ENCODE measurements at places on chromosomes 4 and X. TPM values are rescaled to one million over a fixed set of nuclear protein-coding genes. Genes with fewer than 3 reads are reported as not detected.

- DNase-seq, result no peak
Measured at GRCh38 chr4:149211876-149212275, 603.8 kb downstream of the IQCM start.

- no peak for DNase-seq
Measured at GRCh38 chr4:120857312-120857711, 65.2 kb downstream of the PRDM5 start.

- no peak for DNase-seq
Measured at GRCh38 chrX:154597221-154597620, 12.3 kb downstream of the CTAG1A start.

GRCh38 chrX:11267425-11267824 lies 25.8 kb upstream of the AMELX start:
- no peak for DNase-seq

- no peak for DNase-seq
Measured at GRCh38 chr4:13990596-13991589, 363.4 kb upstream of the BOD1L1 start.

EMCN gene
- not detected for total RNA-seq

- no peak for DNase-seq
Measured at GRCh38 chr4:81096566-81096965, 66.1 kb downstream of the BMP3 start.

DNA sequence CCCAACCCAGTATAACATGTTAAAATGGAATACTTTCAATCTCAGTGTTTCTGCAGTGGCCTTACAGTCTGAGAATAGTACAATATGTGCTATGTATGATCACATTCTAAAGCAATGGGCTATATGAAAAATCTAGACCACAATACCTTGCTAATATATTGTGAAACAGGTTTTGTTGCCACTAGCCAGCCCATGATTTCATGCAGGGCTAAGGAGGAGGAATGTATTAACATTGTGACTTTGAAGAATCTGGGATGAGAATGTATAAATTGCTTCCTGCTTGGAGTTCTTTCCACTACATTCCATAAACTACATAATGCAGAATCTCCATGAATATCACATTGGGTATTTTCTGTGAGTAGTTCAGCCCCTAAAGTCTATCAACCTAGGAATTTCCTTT lies 935.4 kb upstream of the GRIA3 start:
- no peak for DNase-seq

FAM133A gene
- total RNA-seq, result not detected

- DNase-seq, result no peak
Measured at GRCh38 chrX:137549851-137550664, 15.9 kb upstream of the ZIC3 start.

- no peak for DNase-seq
Measured at GRCh38 chrX:71579136-71579989, 1.1 kb downstream of the GCNA start.

ADH1C gene
- not detected for total RNA-seq

DNA sequence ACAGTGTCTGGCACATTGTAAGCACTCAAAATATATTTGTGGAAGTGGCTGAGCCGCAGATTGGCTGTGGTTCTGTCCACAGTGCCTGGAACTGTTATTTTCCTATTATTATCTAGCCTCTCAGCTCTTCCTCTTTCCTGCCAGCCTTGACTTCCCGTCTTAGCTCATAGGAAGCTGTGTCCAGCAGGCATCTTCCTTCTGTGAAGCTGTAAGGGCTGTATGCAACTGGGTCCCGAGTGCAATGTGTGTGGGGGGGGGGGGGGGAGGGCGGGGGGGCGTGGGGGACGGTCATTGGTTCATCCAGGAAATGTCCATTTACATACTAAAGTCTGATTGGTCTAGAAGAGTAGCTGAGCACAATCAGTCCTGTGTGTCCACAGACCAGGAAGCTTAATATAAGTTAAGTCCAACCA lies 210.7 kb downstream of the PDGFRA start:
- peak; percentile 2 for DNase-seq

DNA sequence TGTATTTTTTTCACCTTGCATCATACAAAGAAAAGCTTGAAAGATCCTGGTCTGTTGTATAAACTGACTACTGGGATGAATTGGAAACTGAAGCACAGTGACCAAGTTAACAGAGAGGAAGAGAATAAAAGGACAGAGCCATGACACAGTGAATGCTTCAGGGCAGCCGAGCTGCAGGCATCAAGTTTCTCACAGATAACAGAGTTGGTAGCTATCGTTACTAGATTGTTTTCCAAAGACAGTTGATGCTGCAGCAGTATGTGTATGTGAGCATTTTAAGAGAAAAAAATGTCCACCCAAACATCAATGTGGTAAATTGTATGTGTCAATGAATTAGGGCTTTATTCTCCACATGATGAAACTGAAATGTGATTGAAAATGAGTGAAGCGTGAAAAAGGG lies 1032.7 kb downstream of the ADGRL3 start:
- DNase-seq, result no peak

- no peak for DNase-seq
Measured at GRCh38 chr4:98341309-98341708, 80.1 kb downstream of the RAP1GDS1 start.

SPANXN5 gene
- not detected for total RNA-seq

DNA sequence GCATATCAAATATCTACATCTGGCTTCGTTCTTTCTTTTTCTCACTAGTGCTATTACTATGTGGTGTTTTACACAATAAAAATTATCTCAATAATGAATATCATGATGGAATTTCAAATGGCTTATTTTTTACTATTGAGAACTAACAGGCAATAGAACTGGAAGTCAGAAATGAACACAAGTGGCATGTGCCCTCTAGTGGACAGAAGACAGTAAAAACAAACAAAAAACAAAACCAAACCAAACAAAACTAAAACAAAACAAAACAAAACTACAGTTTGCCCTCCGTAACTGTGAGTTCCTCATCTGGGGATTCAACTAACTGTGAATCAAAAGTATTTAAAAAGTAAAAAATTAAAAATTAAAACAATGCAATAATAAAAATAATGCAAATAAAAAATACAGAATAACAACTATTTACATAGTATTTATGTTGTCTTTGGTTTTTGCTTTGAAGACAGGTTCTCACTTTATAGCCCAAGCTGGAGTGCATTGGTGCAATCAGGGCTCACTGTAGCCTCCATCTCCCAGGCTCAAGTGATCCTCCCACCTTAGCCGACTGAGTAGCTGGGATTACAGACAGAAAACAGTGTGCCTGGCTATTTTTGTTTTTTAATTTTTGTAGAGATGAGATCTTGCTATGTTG lies 195.6 kb upstream of the TACR3 start:
- DNase-seq, result no peak

TLR3 gene
- 0.10 TPM for total RNA-seq

SSX2B gene
- total RNA-seq, result not detected

F11 gene
- not detected for total RNA-seq

FMR1NB gene
- not detected for total RNA-seq

DNA sequence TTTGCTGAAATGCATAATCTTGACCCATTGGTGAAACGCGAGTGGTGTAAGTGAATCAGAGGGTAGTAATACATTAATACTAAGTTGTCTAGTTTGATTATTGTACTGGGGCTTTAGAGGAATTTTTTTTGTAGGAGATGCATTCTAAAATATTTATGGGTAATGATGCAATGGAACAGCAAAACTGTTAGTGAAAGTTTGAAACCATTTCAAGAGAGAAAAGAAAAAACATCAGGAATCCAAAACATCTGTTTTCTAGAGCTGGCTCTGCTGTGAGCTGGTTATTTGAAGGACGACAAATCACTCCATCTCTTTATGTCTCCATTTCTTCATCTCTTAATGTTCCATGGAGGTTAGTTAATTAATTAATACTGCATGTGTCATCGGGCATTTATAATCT lies 351.9 kb upstream of the FAT1 start:
- no peak for DNase-seq

GRCh38 chr4:182937268-182938204 lies 20.4 kb upstream of the DCTD start:
- no peak for DNase-seq

- no peak for DNase-seq
Measured at GRCh38 chrX:150607201-150607600, 38.8 kb downstream of the MTM1 start.

PPP2R2C gene
- not detected for total RNA-seq

DNA sequence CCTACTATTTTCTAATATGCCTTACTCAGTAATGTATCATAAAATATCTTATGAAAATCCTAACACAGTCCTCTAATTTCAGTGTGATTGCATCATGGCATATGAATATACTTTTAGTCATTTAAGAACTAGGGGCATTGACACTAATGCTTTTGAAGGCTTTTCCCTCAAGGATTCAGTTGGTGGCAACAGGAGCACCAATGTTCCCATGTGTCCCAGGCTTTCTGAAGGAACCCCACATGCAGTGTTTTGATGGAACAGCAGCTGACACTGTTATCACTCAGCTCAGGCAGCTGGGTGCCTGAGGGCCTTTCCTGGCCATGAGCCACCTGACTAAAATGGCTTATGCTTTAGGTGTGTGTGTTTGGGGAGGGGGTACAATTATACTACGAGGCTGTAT lies 348.3 kb downstream of the ARHGAP24 start:
- no peak for DNase-seq

GRCh38 chr4:90317785-90318184 lies 190.6 kb downstream of the CCSER1 start:
- DNase-seq, result no peak

ZIC3 gene
- not detected for total RNA-seq

- DNase-seq, result no peak
Measured at GRCh38 chrX:69144838-69145680, 20.2 kb downstream of the PJA1 start.

DOK7 gene
- 24.1 TPM for total RNA-seq

GSX2 gene
- total RNA-seq, result 0.58 TPM

UGT2B7 gene
- total RNA-seq, result not detected

PAGE1 gene
- total RNA-seq, result not detected

- no peak for DNase-seq
Measured at GRCh38 chr4:77615153-77615552, 9.5 kb downstream of the CXCL13 start.

DNA sequence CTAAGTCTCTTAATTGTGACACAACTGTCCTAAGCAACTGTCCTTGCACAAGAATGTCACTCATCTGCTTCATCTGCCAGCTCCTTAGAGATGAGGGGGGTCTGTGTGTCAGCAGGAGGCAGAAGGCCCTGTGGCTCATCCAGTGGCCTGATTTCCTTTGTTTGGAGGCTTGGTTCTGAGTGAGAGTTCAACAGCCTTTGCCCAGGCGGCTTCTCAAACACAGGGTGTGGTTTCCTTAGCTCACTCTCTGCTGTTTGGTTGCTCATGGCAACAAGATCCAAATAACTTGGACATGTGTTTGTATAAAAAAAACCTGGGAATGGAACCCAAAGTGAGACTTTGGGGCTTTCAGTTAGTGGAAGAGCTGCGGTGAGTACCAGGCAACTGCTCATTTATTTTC lies 46.6 kb downstream of the MAP7D3 start:
- peak; percentile 8 for DNase-seq

DNA sequence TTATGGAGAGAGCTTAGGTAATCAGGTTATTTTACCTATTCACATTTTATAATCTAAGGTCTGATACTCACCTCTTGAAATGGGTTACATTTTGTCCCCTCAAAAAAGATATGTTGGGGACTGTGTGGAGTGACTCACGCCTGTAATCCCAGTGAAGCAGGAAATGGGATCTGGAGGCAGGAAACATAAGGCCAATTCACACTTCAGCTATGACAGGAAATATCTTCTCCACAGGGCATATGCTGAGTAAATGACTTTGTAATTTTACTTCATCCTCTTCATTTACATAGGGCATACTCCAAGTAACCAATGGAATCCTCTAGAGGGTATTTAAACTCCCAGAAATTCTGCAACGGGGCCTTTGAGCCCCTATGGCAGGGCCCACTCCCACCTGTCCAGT lies 54.8 kb upstream of the ZMAT1 start:
- no peak for DNase-seq

DNA sequence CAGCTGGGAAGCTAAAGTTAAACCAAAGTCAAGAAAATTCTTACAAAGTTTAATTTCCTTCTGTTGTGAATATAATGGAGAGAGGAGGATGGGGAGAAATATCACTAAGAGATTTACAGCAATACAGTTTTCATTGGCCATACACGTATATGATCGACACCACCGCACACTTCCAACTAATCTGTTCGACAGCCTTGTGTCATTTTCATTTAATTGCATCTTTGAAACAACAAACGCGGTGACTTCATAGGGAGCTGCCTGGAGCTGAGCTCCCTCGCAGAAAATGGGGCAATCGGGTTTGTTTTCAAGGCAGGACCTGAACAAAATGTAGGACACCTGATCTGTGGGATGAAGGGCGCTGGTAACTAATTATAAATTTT lies 1.3 kb downstream of the PTPN13 start:
- no peak for DNase-seq

DUSP21 gene
- total RNA-seq, result not detected

DNA sequence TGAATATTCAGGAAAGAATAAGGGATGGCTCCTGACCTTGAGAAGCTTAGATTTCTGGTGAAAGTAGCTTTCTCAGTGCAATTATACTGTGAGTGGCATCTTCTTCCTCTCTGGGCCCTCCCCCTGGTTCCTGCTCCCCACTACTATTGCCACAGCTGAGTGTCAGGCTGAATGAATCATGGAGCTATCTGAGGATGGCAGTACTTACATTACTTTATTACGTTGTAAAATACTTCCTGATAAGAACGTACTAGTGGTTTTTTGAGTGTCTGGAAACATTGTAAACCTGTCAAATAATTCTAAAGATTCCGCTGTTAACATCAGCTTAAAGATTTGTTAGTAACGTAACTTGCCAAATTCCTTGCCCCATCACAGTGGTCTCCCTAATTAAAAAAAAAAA lies 36.2 kb downstream of the ARHGAP10 start:
- no peak for DNase-seq

DNA sequence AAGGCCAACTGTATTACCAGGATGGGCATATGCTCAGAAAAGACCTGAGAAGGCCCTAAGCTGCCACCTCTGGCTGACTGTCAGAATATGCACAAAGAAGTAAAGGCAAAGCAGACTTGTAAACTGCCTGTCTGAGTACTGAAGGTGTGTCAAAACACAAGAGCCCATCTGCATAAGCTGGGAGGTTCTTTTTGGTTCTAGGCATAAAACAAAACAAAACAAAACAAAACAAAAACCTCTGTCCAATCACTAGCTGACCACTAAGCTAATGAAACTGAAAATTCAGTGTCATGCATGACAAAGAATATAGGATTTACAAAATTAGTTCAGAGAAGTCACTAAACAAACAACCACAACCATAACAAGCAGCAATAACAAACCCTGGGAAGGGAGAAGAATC lies 20.6 kb downstream of the SH3D19 start:
- no peak for DNase-seq

DNA sequence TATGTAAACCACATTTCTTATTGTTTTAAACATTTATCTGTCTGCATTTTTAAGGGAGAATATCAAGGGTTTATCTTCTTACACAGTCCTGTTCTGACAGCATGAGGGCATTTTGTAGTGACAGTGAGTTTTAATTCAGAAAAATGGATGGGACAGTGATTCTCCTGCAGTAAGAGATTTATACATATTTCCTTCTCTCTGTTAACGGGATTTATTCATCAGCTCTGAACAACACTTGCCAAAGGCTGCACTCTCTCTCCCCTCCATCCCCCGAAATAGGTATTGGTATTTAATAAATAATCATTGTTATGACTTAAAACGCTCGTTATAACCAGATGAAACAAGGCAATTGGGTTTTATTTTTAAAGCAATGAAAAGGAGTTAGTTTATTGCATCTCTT lies 410.9 kb downstream of the STIM2 start:
- no peak for DNase-seq

Data from B cell (primary cell).